HL-60 (cell line): ENCODE measurements at places on chromosomes 13 and 19.

DNA sequence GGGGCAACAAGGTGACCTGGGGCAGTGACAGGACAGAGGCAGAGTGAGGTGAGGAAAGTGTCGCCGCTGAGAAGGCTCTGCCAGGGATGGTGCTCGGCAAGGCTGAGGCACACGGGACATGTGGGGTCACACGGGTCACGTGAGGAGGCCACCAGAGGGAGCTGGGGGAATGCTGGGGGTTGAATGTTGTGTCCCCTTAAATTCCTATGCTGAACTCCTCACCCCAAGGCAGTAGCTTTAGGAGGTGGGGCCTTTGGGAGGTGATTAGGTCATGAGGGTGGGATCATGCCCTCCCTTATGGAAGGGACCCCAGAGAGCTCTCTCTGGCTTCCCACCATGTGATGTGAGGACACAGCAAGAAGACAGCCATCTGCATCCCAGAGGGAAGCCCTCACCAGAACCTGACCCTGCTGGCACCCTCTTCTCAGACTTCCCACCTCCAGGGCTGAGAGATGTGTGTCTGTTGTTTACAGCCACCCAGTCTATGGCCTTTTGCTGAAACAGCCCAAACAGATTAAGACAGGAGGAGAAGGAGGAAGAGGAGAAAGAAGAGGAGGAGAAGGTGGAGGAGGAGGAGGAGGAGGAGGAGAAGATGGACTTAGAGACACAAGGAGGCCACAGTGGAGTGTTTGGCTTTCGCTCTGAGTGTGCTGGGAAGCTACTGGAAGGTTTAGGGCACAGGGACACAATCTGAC is 35.4 kb downstream of the RFX2 start:
- no peak for DNase-seq

GRCh38 chr13:51453207-51453958 is 547 bp upstream of the INTS6 start:
- peak; percentile 86 for DNase-seq

- DNase-seq = peak; percentile 87
Measured at GRCh38 chr19:45280471-45280961, 29.4 kb downstream of the MARK4 start.

GRCh38 chr19:35207391-35207871 is 21.1 kb downstream of the FAM187B start:
- no peak for DNase-seq

- no peak for DNase-seq
Measured at GRCh38 chr19:2139385-2140137, 11.8 kb downstream of the AP3D1 start.
